ENCODE measurements at places on chromosomes 5 and 9.

GRCh38 chr9:78572266-78572665, 275.3 kb downstream of the PSAT1 start:
- DNase-seq, result no peak

- no peak for DNase-seq
Observed at GRCh38 chr9:81370650-81371049, 318.7 kb downstream of the TLE1 start.

- no peak for DNase-seq
Observed at GRCh38 chr5:138712791-138713190, 40.4 kb upstream of the CTNNA1 start.

DNA sequence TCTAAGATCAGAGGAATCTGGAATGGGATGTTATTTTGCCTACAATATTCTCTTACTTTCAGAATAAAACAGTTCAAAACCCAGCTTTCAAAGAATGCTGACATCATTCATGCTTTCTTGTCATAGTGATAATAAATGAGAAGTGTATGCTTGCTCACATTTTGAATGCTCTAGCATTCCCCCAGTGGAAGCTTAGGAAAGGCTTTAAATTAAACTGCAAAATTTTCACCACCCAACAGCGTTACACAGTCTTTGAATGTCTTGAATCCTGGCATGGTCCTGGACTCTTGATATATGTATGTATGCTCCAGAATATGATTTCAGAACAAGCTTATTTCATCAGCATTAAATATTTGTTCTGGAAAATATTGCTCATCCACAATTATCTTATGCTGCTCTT, 964.3 kb upstream of the NUDT12 start:
- DNase-seq, result no peak

GRCh38 chr9:97474372-97474925, 27.0 kb upstream of the TMOD1 start:
- no peak for DNase-seq

- DNase-seq, result no peak
Observed at GRCh38 chr5:32027717-32028458, 146.2 kb downstream of the GOLPH3 start.

DNA sequence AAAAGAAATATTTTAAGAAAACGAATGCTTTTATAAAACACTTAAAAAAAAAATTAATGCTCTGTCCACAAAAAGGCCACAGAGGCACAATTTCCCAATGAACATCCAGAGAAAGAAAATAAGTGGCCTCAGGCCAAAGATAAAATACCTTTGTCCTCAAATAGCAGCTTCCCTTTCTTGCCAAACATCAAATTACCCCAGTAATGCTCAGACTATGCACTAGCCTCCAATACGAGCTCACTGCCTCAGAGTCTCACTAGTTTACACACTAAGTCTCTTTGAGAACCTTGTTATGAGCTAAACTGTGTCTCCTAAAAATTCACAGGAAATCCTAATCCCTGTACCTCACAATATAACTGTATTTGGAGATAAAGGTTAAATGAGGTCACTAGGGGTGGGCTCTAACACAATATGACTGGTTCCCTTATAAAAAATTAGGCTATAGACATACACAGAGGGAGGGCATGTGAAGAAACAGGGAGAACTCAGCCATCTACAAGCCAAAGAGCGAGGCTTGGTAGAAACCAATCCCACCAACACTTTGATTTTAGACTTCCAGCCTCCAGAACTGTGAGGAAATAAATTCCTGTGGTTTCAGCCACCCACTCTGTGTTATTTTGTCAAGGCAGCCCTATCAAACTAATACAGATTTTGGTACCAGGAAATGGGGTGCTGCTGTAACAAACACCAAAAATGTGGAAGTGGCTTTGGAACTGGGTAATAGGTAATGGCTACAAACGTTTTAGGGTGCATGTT, 4.4 kb downstream of the MPDZ start:
- DNase-seq, result no peak

- no peak for DNase-seq
Observed at GRCh38 chr5:172133359-172134029, 54.5 kb downstream of the STK10 start.

GRCh38 chr5:170611449-170612090, 107.8 kb downstream of the KCNIP1 start:
- DNase-seq, result no peak

DNA sequence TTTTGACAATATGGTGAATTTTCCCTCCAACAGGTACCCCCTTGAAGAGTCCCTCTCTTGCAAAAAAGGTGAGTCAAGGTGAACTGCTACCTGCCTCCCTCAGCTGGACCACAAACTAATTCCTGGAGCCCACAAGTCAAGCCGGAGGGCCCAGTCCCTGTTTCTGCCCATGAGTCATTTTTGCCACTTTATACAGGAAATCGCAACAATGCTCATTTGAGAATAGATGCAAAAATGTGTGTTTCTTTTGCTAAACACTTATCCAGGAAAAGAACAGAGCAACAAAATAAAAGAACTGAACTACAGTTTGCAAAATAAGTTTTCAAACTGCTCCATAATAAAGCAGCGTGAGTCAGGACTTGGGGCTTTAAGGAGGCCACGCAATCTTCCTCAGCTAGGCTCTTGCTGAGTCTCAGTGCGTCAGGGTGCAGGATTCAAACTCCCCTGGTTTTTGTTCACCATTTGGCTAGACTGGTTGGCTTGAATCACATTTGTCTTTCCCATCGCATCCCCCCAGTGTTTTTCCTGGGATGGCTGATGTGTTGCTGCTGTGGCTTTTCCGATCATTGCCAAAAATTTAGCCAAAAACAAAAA, 102.7 kb downstream of the GOLPH3 start:
- no peak for DNase-seq

- no peak for DNase-seq
Observed at GRCh38 chr5:160274483-160274931, 37.9 kb downstream of the CCNJL start.

- DNase-seq, result no peak
Observed at GRCh38 chr5:71960195-71960594, 147.1 kb upstream of the MAP1B start.

DNA sequence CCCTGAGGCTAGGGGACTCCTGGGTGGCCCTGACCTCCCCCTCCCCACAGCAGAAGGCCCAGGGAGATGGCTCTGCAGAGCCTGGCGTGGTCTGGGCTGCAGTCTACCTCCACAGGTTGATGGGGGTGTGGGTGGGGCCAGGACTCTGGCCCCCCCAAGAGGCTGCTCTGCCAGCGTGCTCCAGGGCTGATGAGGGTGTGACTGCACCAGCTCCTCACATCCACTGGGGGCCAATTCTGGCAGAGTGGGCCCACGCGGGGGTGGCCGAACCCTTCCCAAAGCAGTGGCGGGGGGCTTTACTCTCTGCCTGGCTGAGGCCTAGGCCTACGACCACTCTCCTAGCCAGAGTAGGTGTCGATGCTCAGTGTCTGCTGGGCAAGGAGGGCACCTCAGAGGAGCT, 28.0 kb upstream of the UBAC1 start:
- no peak for DNase-seq

GRCh38 chr9:69937360-69937759, 106.3 kb upstream of the MAMDC2 start:
- DNase-seq, result no peak

DNA sequence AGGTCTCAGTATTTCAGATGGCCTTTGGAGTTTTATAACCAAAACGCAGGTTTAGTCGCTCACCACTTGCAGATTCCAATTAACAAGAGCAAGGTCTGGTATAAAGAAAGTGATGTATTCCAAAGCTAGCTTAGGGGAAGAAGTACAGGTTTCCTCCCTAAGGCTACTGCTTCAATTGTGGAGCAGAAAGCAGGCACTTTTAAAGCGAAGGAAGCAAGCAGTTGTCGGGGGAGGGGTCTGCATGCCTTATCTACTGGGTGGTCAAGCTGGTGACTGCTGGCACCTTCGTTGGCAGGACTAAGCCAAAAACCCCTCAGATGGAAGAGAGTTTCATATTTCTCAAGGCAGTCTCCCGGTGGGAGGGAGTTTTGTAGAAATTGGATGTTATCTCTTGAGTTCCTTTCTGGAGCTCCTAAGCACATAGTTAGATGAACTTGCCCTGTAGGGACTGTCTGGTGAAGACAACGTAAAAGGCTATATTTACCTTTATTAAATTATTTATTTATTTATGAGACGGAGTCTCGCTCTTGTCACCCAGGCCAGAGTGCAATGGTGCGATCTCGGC, 1.6 kb upstream of the TMEM245 start:
- DNase-seq, result no peak

DNA sequence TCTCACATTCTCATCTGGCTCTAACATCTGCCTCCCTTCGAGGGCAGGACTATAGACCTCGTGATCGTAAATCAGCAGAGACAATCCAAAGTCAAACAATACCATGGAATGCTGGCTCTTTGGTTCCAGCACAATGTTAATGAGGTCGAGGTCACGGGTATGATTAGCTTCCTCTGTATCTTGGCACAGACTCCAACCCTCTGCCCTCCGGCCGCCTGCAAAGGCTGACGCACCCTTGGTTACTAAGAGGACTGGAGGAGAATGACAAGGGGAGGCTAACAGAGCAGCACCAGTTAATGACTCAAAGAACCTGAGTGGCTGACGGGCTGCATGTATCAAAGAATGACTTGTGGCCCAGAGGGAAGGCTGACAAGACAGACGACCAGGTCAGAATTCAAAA, 10.1 kb downstream of the LHFPL2 start:
- DNase-seq, result no peak

DNA sequence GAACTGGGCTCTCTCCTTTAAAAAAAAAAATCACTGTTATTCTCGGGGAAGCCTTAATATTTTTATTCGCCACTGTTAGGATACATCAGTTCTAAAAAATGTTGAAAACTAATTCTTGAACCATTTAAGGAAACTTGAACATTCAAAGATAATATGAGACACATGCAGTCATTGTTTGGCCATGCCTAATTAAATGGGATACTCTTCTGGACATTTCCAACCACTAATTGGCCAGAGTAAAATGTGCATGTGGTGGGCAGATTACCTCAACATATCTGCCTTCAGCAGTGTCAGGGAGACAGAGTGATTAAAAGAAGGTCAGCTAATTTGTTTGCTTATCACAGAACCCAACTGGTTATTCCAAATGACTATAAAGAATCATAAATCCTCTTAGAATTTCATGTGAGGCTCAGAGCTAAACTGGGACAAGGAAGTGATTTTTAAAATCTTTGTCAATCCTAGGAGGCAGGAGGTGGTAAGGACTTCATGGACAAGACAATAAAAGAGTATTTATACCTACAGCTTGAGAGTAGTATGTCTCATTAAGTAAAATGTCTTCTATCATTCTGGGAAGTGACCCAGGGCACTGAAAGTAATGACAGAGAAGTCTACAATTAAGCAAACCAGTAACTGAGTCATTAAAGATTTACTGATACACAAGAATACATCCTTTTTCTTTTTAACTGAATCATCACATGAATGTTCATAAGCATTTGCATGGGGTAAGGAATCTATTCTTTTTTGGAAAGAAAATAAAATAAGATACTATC, 242.9 kb upstream of the TRPM3 start:
- no peak for DNase-seq

DNA sequence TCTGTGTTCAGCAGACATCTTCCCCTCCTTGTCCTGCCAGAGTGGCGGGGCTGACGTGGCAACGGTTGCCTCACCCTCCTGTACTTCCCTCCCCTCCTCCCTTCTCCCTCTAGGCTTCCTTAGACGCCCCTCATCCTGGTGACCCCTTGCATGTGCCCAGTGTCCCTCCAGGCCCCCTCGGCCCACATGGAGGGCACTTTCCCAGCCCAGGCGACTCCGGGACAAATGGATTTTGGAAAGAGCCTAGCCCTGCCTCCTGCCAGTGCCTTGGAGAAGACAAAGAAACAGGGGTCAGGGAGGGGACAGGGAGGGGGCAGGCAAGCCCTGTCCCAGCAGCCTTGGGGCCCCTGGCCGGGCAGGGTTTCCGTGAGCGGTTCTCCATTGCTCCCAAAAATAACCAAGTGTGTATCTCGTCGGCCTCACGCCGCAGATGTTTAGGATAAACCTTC, 38.3 kb upstream of the NEURL1B start:
- DNase-seq, result no peak

- no peak for DNase-seq
Observed at GRCh38 chr5:141003791-141004611, 37.7 kb downstream of the PCDHAC2 start.

DNA sequence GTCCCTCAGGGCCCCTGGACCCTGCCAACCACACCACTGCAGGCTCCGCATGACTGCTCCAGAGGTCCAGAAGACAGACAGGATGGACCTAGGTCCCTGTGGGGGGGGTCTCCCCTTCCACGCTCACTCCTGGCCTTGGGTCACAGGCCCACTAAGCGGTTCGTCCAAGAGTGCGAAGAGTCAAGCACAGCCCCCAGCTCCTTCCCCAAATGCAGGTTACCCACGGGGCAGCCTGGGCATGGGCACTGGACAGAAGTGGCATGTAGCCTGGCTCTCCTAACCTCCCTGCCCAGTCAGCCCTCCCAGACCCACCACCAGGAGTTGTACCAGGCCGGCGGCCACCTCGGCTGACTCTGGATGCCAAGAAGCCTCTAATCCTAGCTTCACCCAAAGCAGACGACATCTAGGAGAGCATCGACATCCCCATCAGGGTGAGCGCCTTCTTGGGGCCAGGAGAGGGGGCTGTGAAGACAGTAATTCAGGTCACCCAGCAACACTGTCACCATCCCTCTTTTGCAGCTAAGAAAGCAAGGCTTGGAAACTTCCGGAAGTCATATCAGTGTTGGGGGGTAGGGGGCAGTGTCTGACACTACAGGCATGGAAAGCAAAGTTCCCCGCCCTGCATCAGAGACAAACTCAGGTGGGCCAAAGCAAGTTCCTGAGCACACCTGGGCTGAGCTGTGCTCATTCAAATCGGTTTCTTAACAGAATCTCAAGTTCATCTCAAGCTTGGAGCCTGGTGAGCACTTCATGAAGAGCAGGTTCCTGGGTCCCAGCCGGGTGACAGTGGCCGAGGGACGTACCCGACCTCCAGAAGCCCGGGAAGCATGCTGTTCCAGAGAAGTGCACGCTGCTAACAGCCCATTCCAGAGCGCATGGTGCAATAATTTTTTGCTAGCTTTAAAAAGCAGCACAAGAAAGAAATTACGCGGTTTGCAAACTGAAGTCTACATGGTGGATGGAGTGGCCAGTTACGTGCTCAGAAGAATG, 68.7 kb downstream of the SEMA4D start:
- DNase-seq, result peak; percentile 37

Data from stimulated activated naive CD4-positive, alpha-beta T cell (primary cell).